ENCODE measurements at places on chromosomes 3 and 15. TPM values are rescaled to one million over a fixed set of nuclear protein-coding genes. Genes with fewer than 3 reads are reported as not detected.

Gene RCCD1
- 6.6 TPM for total RNA-seq

Gene HES1
- 8.3 TPM for total RNA-seq

Gene C3orf20
- 0.28 TPM for total RNA-seq

Gene MOBP
- not detected for total RNA-seq

Gene ZNF770
- total RNA-seq, result 25.2 TPM

Gene ARPP19
- total RNA-seq, result 144 TPM

Gene RNF111
- total RNA-seq, result 15.4 TPM

Gene CACNA1D
- 0.24 TPM for total RNA-seq

Gene ROPN1B
- total RNA-seq, result not detected

Gene GASK1A
- total RNA-seq, result 15.1 TPM

Gene TM6SF1
- 6.2 TPM for total RNA-seq

Gene PLA1A
- total RNA-seq, result 12.8 TPM

Gene SLC28A2
- total RNA-seq, result not detected

Gene TM4SF1
- 285 TPM for total RNA-seq

Gene ANKUB1
- not detected for total RNA-seq

Gene ZNF35
- 17.2 TPM for total RNA-seq

Gene SKOR1
- total RNA-seq, result 0.19 TPM

Gene ANKDD1A
- total RNA-seq, result 7.3 TPM

Gene CAMKV
- total RNA-seq, result not detected

Gene BSN
- 0.63 TPM for total RNA-seq

Gene PLSCR2
- not detected for total RNA-seq

Gene NTRK3
- total RNA-seq, result 3.6 TPM

Data from omental fat pad (tissue), 4 donors.